ENCODE measurements at places on chromosomes 7 and 10.

- no peak for DNase-seq
These were observed 2.5 kb downstream of the GSTO1 start for GRCh38 chr10:104257235-104257634.

- no peak for DNase-seq
These were observed 14.8 kb downstream of the NPS start for GRCh38 chr10:127563718-127564553.

DNA sequence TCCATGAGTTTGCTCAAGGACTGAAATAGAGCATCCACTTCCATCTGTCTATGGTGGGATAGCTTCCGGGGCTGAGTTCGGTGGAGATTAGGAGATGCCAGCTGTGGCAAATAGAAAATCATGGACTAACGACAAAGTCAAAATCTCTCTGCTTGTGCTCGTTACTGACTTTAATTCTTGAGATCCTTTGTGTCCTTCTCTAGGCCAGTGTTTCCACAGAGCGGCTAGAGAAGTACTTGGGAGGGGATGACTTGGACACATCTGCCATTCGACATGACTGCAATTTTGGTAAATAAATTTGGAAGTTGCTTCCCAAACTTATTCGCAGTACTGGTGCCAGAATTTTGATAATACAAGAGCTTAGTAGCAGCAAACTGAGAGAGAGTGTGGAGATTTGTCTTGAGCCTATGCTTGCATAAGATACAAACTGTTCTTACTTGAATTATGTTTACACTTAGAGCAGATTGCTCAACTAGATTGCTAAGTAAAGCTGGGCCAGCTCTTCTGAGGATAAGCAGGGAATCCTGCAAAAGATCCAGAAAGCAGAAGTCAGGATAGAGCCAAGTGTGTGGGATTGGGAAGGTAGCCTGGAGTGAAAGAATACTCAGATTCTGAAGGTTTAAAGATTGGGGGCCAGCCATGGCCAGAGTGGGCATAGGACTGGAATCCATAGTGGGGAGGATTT, 27.6 kb downstream of the ABCC2 start:
- DNase-seq: no peak

- no peak for DNase-seq
These were observed 81.9 kb downstream of the CHST15 start for GRCh38 chr10:124011464-124011863.

- DNase-seq: no peak
These were observed 516.5 kb upstream of the KLF6 start for GRCh38 chr10:4301291-4302045.

- DNase-seq: no peak
These were observed 765.0 kb downstream of the INHBA start for GRCh38 chr7:40937879-40938278.

- no peak for DNase-seq
These were observed 114.7 kb upstream of the AHR start for GRCh38 chr7:17183630-17184328.

- no peak for DNase-seq
These were observed 168.1 kb upstream of the MALRD1 start for GRCh38 chr10:18880530-18880929.

- no peak for DNase-seq
These were observed 54.8 kb upstream of the CALCR start for GRCh38 chr7:93629291-93629801.

DNA sequence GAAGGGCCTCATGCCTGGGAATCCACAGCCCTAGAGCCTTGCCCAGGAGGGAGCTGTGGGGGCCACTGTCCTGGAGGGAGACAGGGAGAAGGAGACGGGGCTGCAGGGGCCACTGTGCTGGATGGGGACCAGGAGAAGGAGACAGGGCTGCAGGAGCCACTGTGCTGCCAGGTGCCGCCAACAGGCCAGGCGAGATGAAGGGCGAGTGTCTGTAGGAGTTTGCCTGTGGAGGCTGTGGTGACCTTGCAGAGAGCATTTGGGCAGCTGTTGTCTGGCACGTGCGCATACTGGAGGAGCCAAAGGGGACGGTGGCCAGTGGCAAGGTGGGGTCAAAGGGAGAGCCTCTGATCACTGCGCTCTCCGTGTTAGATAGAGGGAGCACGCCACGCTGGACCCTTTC, 79.2 kb downstream of the NKX6-2 start:
- DNase-seq: no peak

DNA sequence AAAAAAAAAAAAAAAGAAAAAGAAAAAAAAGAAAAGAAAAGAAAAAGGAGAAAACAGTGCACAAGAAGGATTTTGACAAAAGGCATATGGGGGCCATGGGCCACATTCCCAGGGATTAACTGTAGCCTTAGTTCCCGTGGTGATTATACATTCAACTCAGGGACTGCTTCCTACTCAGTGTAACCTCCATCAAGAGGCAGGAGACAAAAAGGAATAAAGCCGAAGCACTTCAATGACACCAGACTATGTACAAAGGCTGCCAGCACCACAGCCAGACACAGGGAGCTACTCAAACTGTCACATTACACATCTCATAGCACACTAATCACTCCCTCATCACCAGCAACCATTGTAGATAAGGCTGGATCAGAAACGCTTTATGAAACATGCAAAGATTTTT, 5.1 kb upstream of the PMPCB start:
- DNase-seq: no peak

GRCh38 chr7:133513608-133514007, 260.7 kb downstream of the EXOC4 start:
- DNase-seq: peak; percentile 6
